Activated CD4-positive, alpha-beta T cell treated with anti-CD3 and anti-CD28 coated beads for 4 hours (primary cell): ENCODE measurements at places on chromosomes 6 and 20.

- DNase-seq, result no peak
Measured at GRCh38 chr6:25181923-25182322, 97.3 kb upstream of the CARMIL1 start.

- no peak for DNase-seq
Measured at GRCh38 chr20:59566631-59567524, 37.5 kb upstream of the PHACTR3 start.

DNA sequence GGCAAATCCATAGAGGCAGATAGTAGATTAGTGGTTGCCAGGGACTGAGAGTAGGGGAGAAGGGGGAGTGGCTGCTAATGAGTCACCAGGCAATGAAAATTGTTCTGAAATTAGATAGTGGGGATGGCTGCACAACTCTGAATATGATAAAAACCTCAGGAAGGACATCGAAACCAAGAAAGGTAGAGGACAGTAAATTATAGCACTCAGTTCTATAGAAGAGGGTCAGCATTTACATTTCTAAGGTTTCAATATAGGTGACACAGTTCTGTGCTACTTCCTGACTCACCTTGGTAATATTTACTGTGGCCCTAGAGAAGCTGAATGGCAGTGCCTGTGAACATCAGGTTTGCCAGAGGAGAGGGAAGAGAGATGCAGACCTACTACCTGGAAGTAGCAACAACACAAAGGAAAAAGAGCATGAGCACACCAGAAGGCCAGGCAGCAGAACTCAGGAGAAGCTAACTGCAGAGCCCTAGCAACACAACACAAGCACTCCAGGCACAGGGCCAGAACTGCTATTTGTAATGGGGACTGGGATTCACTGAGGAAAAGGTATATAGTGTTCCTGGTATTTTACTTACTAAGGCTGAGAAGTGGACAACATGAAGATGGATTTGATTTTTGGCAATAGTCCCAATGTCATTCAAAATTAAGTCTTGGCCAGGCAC lies 75.9 kb downstream of the PLCG1 start:
- DNase-seq, result no peak

DNA sequence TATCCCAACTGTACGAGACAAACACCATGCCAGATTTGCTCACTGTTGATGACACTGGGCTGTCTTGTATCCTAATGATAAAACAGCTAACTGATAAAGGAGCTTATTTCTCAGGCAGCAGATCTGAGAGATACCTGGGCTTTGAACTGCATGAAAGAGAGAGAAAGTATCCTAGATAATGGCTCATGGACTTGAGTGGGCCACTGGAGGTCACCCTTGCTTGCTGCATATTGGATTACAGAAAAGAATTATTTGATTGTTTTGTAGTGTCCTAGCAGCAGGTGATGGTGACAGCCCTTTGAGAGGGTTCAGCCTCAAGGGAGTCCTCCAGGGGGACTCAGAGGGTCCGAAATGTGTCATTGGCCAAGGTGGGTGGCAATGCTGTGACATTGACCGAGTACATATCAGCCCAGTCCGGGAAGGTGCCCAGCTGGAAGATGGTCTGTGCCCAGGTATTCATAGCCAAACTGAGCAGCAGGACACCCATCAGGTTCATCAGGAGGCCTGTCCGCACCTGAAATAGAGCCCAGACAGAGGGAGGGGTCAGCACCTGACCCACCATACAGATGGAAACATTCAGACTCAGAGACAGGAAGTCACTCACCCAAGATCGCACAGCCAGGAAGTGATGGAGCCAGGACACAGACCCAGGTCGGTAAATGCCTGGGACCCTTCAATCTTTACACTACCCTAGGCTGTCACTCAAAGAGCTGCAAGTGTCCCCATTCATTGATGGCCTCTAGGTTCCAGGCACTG lies 9.4 kb upstream of the OCSTAMP start:
- DNase-seq, result no peak

GRCh38 chr6:79862711-79863110 lies 84.6 kb downstream of the ELOVL4 start:
- no peak for DNase-seq

DNA sequence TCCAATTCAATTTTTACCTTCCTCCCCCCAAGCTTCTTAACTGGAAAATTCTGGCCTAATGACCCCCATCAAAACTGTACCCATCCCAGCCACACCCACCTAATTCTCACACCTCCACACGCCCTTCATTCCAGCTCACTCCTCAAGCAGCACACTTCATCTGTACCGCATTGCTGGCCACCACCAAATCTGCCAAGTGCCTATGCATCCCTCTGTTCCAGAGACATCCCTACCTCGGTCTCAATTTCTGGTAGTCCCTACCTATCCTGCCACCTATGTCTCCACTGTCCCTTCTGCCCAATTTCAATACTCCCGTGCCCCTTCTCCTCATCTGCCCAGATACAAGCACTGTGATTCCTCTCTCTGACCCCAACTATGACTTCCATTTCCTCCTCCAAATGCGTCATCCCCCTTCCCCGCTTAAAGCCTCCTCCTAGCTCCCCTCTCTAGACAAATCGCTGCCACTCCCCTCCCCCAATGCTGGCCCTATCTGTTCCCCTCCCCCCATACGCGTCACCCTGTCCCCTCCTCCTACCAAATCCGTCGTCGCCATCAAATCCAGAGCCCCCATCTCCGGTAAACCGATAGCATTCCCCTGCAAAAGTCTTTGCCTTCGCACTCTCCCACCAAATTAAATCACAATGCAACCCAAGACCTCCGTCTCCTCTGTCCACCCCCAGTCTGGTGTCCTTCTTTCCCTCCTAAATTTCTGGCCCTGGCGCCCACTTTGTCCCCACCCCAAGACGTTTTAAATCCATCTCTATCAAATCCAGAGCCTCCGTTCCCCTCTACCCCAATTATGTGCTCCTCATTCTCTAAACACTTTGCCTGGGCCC lies 1.2 kb downstream of the MTCH1 start:
- DNase-seq, result peak; percentile 59

- no peak for DNase-seq
Measured at GRCh38 chr20:8356806-8357205, 224.7 kb downstream of the PLCB1 start.

DNA sequence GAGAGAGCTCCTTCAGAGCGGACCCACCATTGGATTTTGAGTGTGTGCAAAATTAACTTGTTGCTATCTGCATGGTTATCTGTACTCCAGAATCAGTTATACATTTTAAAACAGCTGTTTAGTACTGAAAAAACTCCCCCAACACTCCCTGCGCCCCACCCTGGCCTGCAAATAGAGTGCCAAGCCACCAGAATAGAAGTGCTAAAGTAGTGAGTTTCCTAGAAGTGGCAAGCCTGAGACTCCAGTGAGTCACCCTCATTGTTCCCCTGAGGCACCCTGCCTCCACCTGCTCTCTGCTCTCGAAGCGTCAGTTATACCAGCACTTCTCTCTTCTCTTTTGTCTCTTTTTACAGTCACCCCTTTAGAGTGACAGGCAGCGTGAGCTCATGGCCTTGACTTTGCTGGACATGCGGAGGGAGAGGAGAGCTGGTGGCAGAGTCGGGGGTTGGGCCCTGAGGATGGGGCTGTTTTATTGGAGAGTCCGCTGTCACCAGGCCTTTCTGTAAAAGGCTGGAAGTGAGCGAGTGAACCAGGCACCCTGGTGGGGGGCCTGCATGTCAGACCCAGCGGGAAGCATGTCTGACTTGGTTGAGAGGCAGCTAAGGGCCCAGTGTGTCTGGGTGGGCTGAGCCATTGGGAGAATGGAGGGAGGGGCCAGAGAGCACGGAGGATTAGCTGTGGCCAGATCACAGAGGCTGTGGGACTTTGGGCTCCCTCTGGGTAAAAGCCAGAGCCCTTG lies 10.4 kb downstream of the IGF2R start:
- DNase-seq, result peak; percentile 63

DNA sequence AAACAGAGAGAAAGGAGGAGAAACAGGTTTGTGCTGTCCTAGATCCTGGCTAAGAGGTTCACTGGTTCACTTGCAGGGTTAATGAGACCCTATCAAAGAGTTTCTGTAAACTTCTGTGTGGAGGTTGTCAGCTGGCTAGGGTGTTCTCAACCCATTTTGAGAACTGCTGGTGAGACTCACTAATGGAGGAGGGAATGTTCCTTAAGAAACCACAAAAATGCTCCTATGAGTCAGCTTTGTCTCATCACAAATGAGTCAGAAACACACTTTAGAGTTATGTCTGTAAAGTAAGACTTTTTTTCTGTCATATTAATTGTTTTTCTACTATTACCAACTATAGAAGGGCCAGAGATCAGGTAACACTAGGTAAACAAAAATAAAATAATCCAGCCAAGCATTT lies 884.4 kb downstream of the PHF3 start:
- no peak for DNase-seq

GRCh38 chr6:101195588-101195987 lies 197.9 kb upstream of the GRIK2 start:
- DNase-seq, result no peak

DNA sequence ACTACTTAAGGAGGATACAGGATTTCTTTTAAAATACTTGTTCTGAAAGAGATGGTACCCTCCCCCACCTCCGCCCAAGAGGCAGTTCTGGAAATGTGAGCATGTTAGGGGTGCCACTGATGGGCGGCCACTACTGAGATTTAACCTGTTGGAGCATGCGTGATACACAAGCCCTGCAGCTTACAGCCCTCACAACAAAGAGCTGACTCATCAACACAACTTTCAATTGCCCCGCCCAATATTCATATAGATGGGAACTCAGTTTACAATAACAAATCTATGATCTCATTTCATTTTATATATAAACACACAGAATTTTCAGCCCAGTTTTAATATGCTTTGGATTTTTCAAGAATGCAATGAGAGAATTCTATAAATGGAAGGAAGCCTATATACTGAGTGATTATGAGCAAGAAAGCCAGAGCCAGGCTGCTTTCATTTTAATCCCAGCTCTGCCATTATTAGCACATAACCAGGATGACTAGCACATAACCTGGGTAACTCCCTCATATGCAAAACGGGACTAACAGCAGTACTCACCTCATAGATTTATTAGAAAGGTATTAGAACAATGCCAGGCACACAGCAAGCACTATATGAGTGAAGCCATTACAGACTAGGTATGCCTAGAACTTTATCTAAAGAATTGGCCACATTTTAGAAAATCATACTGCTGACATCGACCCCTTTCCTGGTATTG lies 45.6 kb upstream of the IPCEF1 start:
- no peak for DNase-seq

- no peak for DNase-seq
Measured at GRCh38 chr6:23985015-23985414, 141.0 kb upstream of the NRSN1 start.

- no peak for DNase-seq
Measured at GRCh38 chr6:83221276-83221675, 28.1 kb downstream of the RWDD2A start.

DNA sequence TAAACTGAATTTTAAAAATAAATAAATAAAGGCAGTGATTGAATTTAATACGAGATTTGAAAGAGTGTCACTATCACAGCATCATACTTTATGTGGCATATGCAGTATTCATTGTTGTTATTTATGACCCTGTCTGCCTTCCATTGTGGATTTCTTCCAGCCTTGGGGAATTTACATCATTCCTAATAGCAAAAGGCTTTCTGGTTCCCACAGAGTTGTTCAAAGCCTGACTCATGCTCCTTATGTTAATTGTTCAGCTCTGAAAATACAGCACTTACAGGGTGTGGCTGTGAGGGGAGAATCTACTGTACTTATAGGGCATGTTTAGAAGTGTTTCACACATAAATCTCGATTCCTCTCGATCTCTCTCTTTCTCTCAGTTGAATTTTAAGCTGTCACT lies 54.4 kb downstream of the JAG1 start:
- DNase-seq, result no peak

GRCh38 chr6:36028088-36028876 lies 674 bp downstream of the MAPK14 start:
- peak; percentile 55 for DNase-seq

- no peak for DNase-seq
Measured at GRCh38 chr6:21137700-21138335, 455.7 kb upstream of the SOX4 start.
